ENCODE measurements at places on chromosomes 6 and 20.

DNA sequence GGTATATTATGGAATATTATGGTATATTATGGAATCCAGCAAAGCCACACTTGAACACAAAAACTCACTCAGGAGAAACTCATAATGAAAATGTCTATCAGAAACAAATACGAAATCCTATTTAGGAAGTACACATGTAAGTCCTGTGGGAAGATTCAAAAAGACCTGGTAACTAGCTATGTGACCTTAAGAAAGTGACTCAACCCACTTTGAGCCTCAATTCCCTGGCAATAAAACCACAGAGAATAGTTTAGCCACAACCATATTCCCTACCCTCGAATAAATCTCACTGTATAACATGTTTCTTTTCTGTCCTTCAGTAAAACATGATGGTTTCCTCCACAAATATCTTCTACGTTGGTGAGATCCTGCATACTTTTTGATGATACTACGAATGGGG, 56.4 kb downstream of the ZMYND8 start:
- no peak for DNase-seq

DNA sequence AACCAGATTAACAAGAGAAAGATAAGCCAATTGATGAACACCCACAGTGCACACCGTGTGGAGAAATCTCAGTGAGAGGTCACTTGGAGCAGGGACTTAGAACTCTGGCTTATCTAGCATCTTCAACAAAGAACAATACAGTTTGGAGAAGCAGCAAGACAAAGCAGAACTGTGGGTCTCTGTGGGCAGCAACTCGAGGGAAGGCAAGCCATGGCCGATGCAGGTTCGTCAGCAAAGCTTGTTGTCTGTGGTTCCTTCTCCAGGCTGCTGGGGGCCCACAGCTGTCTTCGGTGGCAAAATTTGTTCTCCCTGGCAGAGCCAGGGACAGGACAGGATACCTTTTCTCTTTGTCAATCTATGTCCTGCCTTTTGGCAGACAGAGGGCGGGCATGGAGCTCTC, 22.1 kb downstream of the RPP40 start:
- no peak for DNase-seq

- DNase-seq: no peak
Observed at GRCh38 chr6:13635948-13636658, 21.0 kb downstream of the NOL7 start.

GRCh38 chr6:14017626-14018475, 93.1 kb downstream of the RNF182 start:
- no peak for DNase-seq

DNA sequence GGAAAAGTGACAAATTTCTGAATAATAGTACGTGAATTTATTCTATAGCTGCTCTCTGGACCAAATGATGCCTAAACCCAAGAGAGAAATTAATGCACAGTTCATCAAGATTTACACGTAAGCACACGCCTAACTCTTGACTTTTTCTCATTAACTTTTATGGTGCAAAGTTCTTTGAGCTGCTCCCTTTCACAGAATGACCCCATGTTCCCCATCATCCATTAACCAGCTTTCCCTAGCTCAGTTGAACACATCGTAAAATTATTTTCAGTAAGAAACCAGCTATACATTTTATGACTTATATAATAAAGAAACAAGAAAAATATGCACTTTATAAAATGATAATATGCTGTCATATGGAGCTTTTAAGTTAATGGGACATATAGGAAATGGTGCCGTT, 54.3 kb downstream of the ID4 start:
- DNase-seq: no peak

DNA sequence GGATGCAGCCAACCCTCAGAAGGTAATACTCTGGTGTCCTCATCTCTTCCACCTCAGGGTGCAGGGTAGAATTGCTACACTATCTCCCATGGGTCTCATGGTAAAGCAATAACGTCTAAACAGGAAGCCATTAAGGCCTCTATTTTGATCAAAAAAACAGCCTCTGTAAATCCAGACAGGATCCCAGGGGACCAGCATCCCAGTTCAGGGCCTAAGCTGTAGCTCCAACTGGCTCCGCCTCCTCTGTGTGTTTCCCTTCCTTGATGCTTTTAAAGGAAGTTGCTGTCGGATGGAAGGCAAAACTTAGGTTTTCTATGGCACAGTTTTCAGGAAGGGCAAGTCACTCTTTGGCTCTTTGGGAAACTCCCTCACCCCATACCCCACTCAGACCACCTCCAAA, 222.0 kb downstream of the MAFB start:
- DNase-seq: no peak

- peak; percentile 8 for DNase-seq
Observed at GRCh38 chr20:16517946-16518783, 55.1 kb downstream of the KIF16B start.

- no peak for DNase-seq
Observed at GRCh38 chr6:1131285-1132079, 180.4 kb upstream of the FOXQ1 start.

DNA sequence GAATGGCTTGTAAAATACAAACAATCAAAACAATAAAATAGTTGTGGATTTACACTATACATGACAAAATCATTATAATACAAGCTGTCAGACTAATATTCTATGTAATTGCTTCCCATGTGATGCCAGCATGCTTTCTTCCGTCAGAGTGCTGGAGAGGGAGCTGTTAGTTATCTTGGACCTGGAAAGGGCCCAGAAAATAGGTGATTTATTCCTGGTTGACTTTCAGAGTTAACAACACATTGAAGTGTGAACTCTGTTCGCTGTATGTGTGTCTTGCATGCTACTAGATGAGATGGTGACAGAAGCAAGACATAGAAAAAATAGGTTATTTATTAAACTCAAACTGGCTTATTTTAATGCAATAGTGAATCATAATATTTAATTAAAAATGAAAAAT, 70.2 kb downstream of the CDYL start:
- DNase-seq: no peak

DNA sequence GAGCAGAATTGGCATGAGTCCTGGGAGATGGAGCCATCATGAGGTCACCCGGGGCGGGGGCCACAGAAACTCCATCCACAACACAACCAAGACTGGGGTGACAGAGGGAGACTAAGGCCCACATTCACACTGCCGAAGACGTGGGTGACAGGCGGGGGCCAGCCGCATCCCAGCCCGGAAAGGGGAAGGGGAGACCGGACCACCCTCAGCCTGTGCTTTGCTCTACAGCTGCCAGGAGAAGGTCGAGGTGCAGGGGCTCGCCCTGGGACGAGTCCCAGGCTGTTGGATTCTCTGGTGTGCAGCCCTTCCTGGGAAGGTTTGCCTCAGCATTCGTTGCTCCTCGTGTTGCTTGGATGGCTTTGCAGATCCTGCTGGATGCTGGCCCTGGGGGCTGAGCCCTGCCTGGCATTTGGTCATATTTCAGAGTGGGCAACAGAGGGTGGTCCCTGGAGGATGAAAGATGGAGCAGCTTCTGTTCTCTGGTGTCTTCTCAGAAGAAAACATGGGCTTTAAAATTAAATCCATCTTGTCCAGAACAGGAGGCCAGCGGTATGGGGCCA, 328.9 kb downstream of the TAF4 start:
- DNase-seq: no peak

DNA sequence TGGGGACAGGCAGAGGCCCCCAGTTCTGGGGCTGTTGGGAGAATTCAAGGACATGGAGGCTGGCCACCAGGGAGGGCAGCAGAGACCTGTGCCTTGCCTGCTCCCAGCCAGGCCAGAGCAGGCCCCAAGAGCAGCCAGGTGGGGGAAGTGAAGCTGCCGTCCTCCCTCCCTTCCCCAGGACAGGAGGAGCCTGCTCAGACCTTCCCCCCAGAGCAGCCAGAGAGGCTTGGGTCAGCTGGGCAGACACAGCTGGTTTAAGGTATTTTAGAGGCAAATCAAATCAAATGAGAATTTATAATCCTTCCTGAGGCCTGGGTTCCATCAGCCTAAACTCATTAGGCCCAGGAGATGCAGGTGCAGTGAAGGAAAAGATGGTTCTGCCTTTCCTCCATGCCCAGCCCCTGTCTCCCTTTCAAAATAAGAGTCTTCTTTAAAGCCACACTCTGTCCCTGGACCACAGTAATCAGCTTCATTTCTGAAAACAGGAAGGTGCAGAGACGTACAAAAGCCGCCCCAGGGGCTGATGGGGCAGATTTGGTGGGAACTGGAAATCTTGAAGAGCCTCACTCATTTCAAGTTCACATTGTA, 21.7 kb downstream of the BMP7 start:
- DNase-seq: no peak

DNA sequence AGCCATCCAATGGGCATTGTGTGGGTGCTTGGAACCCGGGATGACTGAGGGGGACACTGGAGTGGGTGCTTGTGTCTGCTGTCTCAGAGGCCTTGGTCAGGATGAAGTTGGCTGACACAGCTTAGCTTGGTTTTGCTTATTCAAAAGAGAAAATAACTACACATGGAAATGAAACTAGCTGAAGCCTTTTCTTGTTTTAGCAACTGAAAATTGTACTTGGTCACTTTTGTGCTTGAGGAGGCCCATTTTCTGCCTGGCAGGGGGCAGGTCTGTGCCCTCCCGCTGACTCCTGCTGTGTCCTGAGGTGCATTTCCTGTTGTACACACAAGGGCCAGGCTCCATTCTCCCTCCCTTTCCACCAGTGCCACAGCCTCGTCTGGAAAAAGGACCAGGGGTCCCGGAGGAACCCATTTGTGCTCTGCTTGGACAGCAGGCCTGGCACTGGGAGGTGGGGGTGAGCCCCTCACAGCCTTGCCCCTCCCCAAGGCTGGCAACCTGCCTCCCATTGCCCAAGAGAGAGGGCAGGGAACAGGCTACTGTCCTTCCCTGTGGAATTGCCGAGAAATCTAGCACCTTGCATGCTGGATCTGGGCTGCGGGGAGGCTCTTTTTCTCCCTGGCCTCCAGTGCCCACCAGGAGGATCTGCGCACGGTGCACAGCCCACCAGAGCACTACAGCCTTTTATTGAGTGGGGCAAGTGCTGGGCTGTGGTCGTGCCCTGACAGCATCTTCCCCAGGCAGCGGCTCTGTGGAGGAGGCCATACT, 49.4 kb downstream of the PYGB start:
- DNase-seq: no peak

GRCh38 chr6:134034478-134034877, 17.9 kb downstream of the SLC2A12 start:
- no peak for DNase-seq

- no peak for DNase-seq
Observed at GRCh38 chr6:43013097-43013842, 476 bp downstream of the MEA1 start.

- DNase-seq: no peak
Observed at GRCh38 chr20:24805456-24806238, 143.4 kb upstream of the CST7 start.

Data from CD4-positive, CD25-positive, alpha-beta regulatory T cell (primary cell).